ENCODE measurements at places on chromosomes 5 and 9.
A peak's percentile ranks its signal among the peaks of the same experiment; 100 is the strongest.

DNA sequence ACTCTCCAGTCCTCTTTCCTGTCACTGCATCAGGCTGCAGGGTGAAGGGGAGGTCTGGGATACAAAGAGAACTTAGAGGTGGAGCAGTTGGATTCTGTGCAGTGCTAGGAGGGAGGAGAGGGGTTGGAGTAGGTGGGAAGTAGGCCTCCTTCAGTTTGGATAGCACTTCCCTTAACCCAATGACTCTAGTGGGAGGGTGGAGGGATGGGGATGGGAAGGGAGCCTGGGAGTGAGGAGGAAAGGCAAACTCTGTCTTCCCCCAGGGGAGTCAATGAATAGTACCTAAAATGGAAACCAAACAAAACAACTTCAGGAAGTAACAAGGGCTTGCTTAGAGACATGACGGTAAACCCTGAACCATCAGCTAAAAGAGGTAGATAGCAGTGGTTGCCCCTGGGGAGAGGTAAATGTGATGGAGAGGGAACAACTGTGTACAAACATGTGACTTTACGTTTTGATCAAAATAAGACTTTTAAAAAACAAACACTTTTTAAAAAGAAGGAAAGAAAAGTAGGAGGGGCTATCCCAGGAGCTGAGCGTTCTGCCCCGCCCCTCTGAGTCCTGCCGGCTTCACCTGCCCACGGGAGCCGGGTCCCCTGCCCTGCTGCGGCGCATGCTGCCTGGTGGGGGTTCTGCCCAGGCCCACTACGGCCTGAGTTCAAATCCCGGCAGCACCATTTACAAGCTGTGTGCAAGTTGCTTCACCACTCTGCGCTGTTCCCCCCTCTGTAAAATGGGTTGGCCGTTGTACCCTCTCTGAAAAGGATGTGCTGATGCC is 30.9 kb downstream of the GSN start:
- peak; percentile 62 for DNase-seq

DNA sequence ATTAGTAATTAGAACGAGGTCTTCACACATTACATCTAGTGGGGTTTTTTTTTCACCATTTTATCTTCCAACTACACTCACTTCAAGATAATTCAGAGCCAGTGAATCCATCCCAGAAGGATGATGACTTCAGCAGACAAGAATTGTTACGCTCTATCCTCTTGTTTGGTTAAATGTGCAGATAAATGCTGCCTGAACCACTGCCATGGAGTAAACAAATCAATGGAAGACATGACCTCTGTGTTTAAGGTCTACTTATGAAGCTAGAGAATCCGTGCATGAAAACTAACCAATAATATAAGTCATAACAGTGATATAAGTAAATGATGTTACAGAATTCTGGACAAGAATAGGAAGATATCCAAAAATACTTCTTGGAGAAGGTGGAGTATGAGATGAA is 602.6 kb downstream of the TLR4 start:
- no peak for DNase-seq

GRCh38 chr5:60483050-60483449 is 216.9 kb downstream of the DEPDC1B start:
- no peak for DNase-seq

DNA sequence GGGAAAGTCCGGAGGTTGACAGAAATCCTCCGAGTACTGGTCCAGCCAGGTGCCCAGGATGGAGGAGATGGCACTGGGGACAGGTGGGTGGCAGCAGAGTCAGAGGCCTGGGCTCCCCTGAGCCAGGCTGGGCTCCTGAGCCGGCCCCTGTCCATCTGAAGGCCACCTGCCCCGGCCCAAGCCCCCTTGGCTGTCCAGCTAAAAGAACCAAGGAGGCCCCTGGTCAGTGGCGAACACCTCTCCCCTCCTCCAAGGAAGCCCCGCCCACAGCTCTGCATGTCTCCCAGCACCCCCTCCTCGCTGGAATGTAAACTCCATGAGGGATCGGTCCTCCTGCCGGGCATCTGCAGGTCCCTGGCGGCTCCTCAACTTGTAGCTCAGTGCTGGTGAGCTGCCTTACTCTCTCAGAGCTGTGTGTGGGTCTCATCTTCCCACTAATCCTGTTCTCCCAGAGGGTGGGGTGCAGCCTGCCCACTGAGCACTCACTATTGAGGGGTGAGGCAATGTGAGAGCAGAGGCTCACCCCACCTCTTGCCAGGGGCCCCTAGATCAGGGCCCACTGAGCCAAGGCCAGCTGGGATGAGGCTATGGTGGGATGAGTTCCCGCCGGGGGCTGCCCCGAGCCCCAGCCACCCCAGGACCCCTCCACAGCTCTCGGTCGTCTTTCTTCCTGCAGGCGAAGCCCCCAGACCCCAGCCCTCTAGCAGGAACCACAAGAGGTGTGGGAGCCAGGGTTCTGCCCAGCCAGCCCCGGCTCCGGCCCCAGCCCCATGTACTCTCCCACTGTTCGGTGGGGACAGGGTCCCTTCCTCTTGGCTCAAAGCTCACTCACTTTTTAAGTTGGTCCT is 12.0 kb downstream of the RALGDS start:
- DNase-seq = peak; percentile 11

- DNase-seq = no peak
Observed at GRCh38 chr5:155773680-155774079, 553.3 kb upstream of the SGCD start.

- DNase-seq = peak; percentile 51
Observed at GRCh38 chr9:18888290-18888689, 144.7 kb downstream of the SAXO1 start.

DNA sequence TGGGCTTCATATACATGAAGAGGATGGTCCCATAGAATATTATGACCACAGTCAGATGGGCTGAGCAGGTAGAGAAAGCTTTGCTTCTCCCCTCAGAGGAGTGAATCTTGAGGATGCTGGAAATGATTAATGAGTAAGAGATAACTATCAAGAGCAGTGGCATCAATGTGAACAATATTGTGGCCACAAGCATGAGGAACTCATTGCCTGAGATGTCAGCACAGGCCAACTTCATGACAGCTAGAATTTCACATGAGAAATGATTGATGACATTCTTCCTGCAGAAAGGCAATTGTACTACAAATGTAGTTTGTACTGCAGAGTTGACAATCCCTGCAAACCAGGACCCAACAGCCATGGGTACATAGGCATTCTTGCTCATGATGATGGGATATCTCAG is 586 bp downstream of the OR13C9 start:
- no peak for DNase-seq

DNA sequence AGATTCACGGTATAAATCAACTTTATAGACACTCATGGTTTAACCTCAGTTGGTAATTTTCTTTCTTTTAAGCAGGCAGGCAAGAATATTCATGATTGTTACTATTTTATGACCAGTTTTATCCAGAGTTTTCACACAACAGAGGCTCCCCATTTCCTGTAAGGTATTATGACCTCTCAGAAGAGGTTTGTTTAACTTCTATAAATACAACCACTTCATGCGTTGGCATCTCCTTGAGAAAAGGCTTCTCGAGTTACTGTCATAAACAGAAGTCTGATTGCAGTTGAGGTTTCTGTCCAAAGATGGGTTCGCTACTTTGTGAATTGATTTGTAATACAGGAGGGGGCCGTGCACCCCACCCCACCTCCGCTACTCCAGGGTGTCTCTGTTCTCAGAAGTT is 55.3 kb downstream of the ENTREP1 start:
- no peak for DNase-seq

DNA sequence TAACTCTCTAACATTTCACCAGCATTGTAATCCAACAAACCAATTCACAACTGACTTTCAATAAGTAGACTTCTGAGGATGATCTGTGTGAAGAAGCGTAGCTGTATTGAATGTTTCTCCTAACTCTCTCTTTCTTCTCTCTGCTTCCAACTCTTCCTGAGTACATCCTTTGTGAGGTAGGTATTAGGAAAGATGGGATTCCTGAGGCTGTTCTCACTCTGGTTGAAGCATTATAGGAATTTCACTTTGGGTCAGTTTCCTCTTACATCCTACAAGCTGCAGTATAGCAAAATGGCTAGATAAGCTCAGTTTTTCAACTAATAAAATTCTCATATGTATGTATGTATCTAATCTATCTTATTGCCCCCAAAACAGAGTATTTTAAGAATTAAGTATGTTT is 702.8 kb downstream of the CETN3 start:
- no peak for DNase-seq

DNA sequence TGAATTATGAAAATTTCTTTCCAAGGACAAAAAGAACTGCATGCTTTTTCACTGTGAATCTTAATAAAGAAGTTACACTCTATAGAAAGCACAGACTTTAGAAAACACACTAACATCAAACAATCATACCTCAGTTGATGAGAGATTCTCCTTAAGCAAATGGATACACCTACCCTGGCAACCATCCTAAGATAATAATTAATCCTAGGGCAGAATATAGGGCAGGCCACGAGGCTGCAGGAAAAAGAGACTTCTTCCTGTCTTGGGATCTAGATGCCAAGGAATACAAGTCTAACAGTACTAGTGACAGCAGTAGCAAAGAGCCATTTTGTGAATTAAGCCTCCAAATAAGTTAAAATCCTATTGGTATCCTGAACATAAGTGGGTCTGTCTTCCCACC is 395.4 kb downstream of the EFNA5 start:
- no peak for DNase-seq

GRCh38 chr5:68436686-68437520 is 221.3 kb downstream of the PIK3R1 start:
- DNase-seq = no peak

DNA sequence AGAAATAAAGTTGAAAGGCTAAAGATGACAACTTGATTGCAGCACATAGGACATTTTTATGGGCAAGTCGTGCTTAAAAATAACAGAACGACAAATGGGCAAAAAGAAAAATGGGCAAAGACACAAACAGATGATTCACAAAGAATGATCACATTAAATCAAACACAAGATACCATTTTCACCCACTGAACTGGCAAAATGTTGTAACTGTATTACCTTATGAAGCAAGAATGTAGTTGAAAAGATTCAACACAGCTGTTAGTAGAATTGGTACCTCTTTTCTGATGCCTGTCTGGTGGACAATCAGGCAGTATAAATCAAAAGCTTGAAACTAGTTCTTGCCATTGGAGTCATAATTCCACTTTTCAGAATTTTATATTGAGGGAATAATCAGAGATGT is 81.0 kb upstream of the PALM2AKAP2 start:
- DNase-seq = no peak

DNA sequence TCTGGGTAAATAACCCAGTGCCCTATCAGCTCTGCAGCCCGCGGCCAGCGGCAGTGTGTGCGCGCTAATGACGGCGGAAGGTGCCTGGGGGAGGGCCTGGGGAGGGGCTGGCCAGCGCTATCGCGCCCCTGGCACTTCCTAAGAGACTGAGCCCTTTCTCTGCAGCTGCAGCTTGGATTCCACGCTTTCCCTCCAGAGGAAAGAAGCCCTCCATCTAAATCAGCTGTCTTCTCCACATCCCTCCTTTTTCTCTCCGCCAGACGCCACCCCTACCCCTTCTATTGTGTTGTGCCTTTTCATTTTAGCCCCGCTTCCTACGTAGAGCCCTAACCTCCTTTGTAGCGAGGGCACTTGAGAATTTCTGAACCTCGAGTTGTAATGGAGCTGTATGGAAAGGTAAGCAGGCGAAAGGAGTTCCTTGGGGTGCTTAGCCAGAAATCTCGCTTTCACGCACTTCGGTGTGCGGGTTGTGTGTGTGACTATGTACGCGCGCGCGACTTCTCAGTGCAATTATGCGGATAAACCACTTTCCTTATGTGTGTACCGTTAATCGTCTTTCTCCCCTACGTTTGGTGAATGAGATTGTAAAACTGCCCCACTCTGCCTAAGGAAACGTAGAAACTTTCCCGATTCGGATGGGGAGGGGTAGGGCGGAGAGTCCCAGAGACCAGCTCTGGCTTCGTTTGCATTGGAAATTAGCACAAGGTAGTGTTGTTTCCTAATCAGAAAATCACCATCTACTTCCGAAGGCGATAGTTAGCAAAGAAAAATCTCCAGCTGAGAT is 664 bp upstream of the RAB3C start:
- DNase-seq = no peak

DNA sequence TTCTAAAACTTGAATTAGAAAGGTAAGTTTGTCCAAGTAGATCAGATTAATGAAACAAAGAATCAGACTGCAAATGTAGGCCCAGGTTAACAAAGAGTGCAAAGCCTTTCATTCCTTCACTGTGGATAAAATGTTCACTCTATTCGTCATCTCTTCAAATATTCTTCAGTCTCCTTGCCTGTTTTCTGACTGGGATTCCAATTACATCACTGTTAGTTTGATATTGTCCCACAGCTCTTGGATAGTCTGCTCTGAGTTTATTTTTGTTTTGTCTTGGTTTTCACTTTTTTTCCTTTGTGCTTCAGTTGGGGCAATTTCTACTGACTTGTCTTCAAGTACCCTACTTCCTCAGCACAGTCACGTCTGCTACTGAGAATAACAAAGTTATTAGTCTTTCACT is 38.5 kb upstream of the GZMA start:
- no peak for DNase-seq

DNA sequence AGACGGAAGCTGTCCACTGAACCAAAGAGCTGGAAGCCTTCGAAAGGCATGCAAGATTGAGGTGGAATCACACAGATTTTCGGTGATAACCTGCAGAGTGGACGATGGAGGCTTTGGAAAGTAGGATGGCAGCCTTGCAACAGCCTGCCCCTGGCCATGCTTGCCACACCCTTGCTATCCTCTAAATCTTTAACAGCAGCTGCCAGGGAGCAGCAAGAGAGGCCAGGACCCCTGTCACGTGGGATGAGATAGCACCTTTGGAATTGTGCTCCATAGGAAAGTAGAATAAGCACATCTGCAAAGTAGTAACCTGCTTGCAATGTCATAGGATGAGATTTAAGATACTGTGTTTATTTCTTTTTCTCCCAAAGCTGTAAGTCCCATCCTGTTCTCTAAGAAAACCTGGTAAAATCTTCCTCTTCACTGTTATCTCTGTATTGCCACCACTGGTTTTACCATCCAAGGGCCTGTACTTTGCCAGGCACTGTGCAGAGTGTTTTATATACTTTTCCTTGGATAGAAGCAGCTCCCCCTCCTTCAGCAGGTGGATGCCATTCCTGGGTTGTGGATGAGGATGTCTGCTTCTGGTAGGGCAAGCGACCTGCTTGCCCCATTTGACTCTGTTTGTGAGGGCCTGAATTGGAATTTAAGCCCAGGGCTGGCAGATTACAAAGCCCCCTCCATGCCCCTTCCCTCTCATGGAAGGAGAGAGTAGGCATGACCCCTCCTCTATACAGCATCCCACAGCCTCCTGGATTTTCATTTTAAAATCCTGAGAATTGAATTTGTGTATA is 10.1 kb downstream of the TRIO start:
- DNase-seq = no peak

GRCh38 chr5:142977363-142978051 is 207.3 kb downstream of the ARHGAP26 start:
- DNase-seq = no peak
